Left ventricle myocardium inferior (tissue), 1 donor: ENCODE measurements at places on chromosomes 1 and 21.

- no peak for DNase-seq
Measured at GRCh38 chr1:48943826-48944225, 167.1 kb upstream of the BEND5 start.

GRCh38 chr1:17757426-17757825 lies 2.3 kb downstream of the ACTL8 start:
- DNase-seq: no peak

GRCh38 chr1:145980457-145980994 lies 15.9 kb downstream of the TXNIP start:
- DNase-seq: no peak

GRCh38 chr1:3668585-3669300 lies 16.4 kb downstream of the TP73 start:
- peak; percentile 82 for DNase-seq

DNA sequence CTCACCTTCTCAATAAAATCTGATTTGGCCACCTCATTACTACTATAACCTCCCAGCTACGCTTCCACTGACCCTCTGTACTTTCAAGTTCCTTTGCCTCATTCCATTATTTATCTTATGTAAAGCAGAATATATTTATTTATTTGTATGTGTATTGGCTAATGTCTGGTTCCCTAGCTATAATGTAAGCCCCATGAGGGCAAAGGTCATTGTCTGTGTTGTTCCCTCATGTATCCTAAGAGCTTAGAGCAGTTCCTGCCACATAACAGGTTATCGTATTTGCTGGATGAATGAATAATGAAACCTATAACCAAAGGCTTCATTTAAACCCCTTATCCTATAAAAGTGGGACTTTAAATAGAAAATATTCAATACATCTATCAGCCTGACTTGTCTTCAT lies 77.9 kb upstream of the DPT start:
- no peak for DNase-seq

DNA sequence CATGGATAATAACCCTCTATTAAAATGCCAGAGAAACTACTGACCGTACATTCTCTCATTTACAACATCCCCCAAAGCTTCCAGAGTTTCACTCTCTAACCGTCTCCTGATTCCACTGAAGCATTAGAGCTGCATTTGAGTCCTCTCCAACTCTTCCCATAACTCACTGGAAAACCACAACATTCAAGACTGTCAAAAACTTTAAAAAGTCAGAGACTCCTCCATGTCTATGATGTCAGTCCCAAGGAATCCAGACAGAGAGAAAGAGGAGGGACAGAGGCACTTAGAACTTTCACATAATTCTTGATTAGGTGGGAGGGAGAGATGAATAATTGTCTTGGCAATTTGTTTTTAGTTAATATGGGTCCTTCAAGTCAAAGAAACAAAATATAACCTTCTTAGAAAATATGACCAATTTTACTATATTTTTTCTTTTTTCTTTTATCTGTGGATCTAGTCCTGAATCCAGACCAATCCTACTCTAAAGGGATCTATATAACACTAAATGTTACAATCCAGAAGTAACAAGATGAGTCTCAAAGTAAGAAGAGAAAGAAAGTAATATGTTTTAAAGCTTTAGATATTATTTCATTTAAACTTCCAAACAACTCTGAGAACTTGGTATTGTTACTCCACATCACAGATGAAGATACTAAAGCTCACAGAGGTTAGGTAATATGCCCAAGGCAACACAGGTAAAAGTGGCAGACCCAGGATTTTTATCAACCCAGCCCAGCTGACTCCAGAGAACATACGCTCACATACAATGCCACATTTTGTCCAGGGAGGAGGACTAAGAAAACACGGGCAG lies 23.8 kb downstream of the OTUD7B start:
- DNase-seq: no peak

- DNase-seq: peak; percentile 84
Measured at GRCh38 chr1:11719313-11720032, 16.5 kb upstream of the AGTRAP start.

GRCh38 chr1:155126556-155127104 lies 1.0 kb upstream of the EFNA1 start:
- peak; percentile 29 for DNase-seq

DNA sequence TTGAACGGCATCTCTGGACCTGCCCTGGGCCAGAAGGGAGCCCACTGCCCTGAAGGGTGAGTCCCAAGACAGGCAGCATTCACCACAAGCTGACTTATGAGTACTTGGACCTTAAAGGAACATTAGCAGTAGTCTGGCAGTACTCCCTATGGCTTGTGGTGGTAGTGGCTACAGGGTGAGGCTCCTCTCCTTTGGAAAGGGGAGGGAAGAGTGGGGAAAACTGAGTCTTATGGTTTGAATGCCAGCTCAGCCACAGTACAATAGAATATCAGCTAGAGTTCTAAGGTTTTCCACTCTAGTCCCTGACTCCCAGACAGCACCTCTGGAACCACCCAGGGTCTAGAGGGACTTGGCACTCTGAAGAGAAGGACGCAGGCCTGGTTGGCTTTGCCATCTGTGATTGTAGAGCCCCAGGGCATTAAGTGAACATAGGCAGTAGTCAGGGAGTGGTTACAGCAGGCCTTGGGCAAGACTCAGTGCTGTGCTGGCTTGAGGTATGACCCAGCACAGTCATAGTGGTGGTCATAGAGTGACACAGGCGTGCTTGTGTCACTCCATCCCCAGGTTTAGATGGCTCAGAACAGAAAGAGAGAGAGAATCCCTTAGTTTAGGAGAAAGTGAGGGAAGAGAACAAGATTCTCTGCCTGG lies 31.0 kb downstream of the CD53 start:
- DNase-seq: no peak

DNA sequence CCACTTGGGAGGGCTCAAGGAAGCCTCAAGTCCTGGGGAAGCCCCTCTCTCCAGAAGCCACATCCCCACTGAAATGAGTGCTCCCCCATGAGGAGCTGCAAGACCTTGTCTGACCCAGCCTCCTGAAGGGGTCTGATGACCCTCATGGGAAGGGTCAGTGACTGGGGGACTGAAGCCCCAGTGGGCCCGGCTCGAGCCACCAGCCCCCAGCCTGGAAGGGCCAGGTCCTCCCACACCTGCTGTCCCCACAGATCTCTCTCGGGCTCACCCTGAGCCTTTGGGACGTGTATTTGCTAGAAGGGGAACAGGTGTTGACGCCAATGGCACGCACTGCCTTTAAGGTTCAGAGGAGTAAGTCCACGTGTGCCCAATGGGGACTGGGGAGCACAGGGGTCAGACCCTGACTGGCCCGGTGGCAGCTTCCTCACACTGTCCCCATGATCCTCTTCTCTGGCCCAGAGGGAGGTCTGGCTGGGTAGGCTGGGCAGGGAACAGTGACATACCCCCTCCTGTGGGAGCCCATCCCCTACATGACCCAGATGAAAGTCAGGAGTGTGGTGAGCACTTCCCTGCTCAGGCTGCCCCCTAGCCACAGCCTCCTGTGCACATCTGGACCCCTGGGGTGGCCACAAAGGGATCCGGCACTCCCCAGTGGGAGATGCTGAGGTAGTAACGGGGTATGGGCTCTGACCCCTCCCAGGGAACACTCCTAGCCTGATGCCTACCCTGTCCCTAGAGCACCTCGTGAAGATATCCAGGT lies 12.4 kb upstream of the SRARP start:
- no peak for DNase-seq

GRCh38 chr21:45877171-45877438 lies 104.5 kb upstream of the COL6A1 start:
- DNase-seq: no peak

- no peak for DNase-seq
Measured at GRCh38 chr1:113780374-113781146, 21.3 kb upstream of the PHTF1 start.

DNA sequence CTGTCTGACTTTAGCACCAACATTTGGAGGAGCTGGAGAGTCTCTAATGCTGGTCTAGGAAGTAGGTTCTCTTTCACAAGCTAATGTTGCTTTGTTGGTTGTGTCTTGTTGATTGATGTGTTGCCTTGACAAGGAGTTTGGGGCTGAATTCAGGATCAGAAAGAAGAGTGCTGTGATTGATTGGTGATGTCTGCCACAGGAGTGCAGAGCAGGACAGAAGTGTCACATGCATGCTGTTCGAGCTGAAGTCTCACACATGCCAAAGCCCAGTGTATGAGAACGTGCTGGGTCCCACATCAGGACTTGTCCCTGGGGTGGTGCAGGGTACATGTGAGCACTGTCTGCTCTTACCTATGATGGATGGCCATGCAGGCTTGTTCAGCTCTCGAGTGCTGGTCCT lies 694.4 kb downstream of the MATN1 start:
- DNase-seq: no peak

- no peak for DNase-seq
Measured at GRCh38 chr21:38032082-38032801, 116.0 kb upstream of the KCNJ6 start.

DNA sequence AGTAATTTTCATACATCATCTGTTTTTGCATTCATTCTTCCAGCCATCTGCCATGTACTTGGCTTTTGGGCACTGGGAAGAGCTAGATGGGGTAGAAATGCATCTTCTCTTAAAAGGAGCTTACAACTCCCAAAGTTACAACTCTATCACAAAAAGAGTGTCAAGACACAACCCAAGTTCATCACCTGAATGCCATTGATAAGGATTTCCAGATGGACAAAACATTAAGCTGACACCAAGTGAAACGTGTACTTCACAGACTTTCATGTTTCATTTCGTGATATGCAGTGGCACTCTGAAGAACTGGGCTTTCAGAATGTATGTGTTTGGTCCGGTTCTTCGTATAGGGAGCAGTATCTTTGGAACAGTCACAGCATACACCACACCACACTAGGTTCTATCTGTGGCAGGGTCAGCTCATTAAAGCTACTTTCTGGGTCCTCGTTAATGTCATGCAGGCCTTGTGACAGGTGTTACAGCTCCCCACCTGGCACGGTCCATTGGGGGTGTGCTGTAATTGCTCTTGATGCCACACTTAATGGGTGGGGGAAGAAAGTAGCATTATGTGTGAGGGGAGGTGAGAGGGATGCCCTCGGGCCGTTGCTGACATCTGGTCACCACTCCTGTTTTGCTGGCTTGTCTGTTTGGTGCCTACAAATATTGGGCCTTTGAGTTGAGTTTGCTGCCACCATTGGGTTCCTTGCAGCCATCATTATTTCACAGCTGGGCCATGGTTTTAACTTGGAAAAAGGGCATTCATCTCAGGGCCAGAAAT lies 164.9 kb downstream of the NFIA start:
- DNase-seq: no peak

- DNase-seq: peak; percentile 50
Measured at GRCh38 chr1:27099135-27099586, 55.8 kb downstream of the SLC9A1 start.

- no peak for DNase-seq
Measured at GRCh38 chr1:103783944-103784377, 34.3 kb downstream of the AMY1C start.

GRCh38 chr1:67005068-67005467 lies 48.9 kb downstream of the SLC35D1 start:
- peak; percentile 25 for DNase-seq

DNA sequence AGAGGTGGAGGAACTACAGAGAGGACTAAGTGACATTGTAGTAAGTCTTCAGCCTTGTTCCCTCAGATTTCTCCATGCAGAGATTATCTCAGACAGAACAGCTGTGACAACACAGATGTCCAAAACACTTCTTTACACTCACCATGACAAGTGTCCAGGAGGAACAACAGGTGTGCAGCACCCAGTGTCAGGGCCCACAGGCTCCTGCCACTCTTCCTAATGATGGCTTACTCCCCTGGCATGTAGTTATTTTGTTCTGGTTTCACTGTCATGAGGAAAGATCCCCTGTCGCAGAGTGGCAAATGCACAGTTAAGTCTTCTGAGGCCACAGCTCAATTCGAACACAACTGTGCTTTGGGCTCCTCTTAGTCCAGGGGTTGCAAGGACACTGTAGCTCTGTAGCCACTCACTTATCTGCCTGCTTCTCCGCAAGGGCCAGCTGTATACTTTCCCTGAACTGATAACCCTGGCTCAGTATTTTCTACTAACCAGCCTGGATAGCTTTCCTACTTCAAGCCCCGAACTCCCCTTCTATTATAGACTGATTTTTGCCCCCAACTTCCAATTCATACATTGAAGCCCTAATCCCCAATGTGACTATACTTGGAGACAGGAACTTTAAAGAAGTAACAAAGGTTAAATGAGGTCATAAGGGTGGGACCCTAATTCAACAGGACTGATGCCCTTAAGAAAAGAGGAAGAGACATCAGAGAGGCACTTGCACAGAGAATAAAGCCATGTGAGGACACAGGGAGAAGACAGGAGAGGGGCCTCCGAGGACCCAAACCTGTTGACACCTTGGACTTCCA lies 11.1 kb downstream of the PDZK1 start:
- DNase-seq: no peak

DNA sequence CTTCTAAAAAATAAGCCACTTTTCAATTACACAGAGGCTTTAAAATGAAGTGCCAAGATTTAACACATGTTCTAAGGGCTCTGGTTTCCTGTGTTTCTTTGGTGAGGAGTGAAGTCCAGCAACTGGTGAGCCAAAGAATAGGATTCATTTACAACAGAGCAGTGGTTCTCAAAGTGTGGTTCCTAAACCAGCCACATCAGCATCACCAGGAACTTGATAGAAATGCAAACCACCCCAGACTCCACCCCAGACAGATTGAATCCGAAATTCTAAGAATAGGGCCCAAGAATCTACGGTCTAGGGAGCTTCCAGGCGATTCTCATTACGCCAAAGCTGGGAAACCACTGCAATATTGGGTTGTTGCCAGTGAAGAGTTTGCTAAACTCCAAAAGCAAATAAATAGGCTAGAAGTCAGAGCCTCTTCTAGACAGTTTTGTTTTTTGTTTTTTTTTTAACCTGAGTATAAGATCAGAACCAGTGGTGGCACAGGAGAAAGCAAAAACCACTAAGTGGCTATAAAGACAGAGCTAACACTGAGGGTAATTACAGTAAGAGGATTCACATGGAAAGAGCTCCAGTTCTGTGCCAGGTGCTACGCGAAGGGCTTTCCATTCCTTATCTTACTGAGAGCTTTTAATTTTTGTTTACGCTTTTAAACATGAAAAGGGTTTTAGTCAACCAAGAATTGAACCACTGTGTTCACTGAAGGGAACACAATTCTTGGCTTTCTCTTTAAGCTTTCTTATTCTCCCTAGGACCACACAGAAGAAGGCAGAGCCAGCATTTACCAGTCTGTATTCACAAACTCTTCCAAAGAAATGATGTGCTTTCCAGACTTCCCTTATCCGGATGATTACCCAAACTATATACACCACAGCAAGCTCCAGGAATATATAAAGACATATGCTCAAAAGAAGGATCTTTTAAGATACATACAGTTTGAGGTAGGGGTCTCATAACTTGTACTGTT lies 42.4 kb upstream of the FMO2 start:
- DNase-seq: no peak

GRCh38 chr1:30881319-30882181 lies 27.0 kb downstream of the SDC3 start:
- DNase-seq: no peak

- DNase-seq: no peak
Measured at GRCh38 chr1:177546346-177546745, 375.6 kb downstream of the BRINP2 start.

- DNase-seq: peak; percentile 17
Measured at GRCh38 chr21:45549626-45550463, 7.6 kb upstream of the SLC19A1 start.
